Stimulated activated CD8-positive, alpha-beta memory T cell treated with anti-CD3 and anti-CD28 coated beads, Interleukin-7, amount 100 ng/mL, for 1 hour (primary cell): ENCODE measurements at places on chromosomes 12 and 14.

GRCh38 chr12:92971859-92972524 lies 42.9 kb upstream of the EEA1 start:
- no peak for DNase-seq

DNA sequence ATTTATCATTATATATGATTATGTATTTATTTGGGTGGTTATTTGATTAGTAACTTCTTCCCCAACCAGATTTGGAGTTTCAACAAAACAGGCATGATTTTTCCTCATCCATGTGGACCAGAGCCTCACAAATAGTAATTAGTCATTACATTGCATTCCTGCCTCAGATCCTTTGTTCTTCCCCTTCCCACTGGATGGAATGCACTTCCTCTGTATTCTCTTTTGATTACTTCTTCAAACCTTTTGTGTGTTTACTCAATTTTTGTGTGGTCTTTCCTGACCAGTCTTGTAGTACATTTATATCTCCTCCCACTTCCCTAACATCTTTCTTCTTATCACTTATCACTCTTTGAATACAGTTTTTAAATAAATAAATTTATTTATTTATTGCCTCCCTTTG lies 15.5 kb downstream of the SYT1 start:
- no peak for DNase-seq

DNA sequence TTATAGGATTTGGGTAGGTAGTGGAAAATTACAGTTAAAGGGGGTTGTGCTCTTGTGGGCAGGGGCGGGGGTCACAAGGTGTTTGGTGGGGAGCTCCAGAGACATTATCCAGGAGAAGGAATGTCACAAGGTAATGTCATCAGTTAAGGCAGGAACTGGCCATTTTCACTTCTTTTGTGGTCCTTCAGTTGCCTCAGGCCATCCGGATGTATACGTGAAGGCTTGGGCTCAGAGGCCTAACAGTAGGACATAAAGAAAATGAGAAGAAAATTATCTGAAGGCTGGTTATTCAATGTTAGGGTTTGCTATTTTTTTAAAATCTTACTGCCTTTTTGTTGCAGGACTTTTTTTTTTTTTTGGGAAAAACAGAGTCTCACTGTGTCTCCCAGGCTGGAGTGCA lies 2.5 kb upstream of the PSEN1 start:
- no peak for DNase-seq

DNA sequence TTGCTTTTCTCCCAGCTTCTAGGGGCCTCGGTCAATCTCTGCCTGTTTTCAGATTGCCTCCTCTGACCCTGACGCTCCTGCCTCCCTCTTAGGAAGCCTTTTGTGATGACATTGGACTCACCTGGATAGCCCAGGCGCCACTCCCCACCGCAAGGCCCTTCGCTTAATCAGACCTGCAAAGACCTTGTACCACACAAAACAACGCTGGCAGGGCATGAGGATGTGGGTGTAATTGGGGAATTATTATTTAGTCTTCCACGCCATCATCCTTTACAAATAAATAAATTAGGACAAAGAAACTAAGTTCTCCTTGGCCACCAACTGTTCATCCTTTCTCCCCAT lies 7.7 kb upstream of the VPS37B start:
- DNase-seq: no peak

- no peak for DNase-seq
These were observed at the start of gene COCH for GRCh38 chr14:30874120-30874998. Gene COCH, plus strand, starts transcription at chr14:30874559. Its CDS starts 380 bp downstream, at chr14:30874939.

- DNase-seq: no peak
These were observed 1.1 kb downstream of the SMIM41 start for GRCh38 chr12:52080403-52081251.

- no peak for DNase-seq
These were observed 982.2 kb upstream of the FBXO33 start for GRCh38 chr14:40414386-40414785.

GRCh38 chr12:12562016-12562483 lies 613 bp downstream of the DUSP16 start:
- DNase-seq: no peak

DNA sequence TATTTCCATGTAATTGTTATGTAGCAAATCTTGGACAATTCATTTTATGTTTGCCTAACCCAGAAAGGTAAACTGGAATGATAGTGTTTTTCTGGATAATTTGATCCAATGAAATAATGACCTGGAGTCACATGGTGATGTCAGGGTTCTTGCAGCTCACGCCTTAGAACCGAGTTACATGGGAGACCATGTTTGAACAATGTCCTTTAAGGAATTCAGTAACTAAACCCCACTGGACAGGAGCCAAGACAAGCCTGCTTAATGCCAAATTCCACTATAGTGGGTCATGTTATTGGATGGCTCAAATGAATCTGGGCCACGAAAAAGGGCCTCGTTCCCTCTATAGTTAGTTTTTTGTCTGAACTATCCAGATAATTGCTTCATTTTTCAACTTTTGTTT lies 255.8 kb upstream of the HMGA2 start:
- no peak for DNase-seq
